CD8-positive, alpha-beta memory T cell (primary cell): ENCODE measurements at places on chromosomes 7 and 10. TPM values are rescaled to one million over a fixed set of nuclear protein-coding genes. Genes with fewer than 3 reads are reported as not detected.

HMX3 gene
- not detected for total RNA-seq

ZKSCAN5 gene
- total RNA-seq = 8.4 TPM

GRCh38 chr10:31709028-31709427 lies 219.6 kb downstream of the ARHGAP12 start:
- no peak overlapping the region for H3K27ac ChIP-seq
- H3K4me1 ChIP-seq = peaks cover 12% of the 10 kb centered on the region

GRCh38 chr7:55075464-55076021 lies 56.7 kb downstream of the EGFR start:
- H3K4me3 ChIP-seq = no peak overlapping the region
- no peak for DNase-seq
- peaks cover 7% of the 10 kb centered on the region for H3K4me1 ChIP-seq
- no peaks in the 10 kb centered on the region for H3K27me3 ChIP-seq
- H3K27ac ChIP-seq = no peak overlapping the region

- no peaks in the 10 kb centered on the region for H3K4me1 ChIP-seq
- H3K4me3 ChIP-seq = no peak overlapping the region
- no peak for DNase-seq
These were observed 68.0 kb upstream of the NRP1 start for GRCh38 chr10:33402220-33403073.
